ENCODE measurements at places on chromosomes 11 and 22.

GRCh38 chr22:49320714-49321476 is 506.8 kb downstream of the BRD1 start:
- no peak for DNase-seq

- no peak for DNase-seq
These were observed 62.1 kb downstream of the LRP5 start for GRCh38 chr11:68374531-68374930.

- no peak for DNase-seq
These were observed 3.3 kb downstream of the RGL4 start for GRCh38 chr22:23693979-23694680.

DNA sequence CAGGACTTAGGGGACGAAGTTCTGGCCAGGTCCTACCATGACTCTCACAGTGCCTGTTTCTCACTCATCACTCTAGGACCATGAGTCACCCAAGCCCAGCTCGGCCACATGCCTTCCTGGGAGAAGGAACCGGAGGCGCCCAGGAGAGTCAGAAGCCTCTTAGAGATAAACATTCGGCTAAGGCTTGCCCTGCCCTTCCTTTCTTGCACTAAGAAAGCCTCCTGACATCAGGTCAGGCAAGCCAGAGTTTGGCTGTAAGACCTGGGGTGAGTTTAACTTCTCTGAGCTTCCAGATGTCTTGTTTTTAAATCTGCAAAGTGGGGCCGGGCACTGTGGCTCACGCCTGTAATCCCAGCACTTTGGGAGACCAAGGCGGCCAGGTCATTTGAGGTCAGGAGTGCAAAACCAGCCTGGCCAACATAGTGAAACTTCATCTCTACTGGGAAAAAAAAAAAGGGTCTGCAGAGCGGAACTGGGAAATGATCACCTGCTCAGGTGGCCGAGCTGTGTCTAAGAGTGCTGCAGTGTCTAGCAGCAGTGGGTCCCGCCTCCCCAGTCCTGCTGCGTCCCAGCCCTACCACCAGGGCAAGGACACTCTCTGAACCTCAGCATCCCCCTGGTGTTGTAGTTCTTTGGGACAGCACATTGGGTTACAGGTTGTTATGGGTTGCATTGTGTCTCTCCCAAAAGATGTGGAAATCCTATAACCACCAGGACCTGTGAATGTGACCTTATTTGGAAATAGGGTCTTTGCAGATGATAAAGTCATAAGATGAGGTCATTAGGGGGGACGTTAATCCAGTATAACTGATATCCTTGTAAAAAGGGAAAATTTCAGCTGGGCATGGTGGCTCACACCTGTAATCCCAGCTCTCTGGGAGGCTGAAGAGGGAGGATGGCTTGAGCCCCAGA is 1.8 kb upstream of the CARS1 start:
- DNase-seq: no peak

- DNase-seq: no peak
These were observed 76.2 kb upstream of the TTLL12 start for GRCh38 chr22:43262990-43263644.

- no peak for DNase-seq
These were observed 24.8 kb downstream of the AMOTL1 start for GRCh38 chr11:94793002-94793401.

- no peak for DNase-seq
These were observed 63.0 kb downstream of the C11orf58 start for GRCh38 chr11:16801288-16801980.

DNA sequence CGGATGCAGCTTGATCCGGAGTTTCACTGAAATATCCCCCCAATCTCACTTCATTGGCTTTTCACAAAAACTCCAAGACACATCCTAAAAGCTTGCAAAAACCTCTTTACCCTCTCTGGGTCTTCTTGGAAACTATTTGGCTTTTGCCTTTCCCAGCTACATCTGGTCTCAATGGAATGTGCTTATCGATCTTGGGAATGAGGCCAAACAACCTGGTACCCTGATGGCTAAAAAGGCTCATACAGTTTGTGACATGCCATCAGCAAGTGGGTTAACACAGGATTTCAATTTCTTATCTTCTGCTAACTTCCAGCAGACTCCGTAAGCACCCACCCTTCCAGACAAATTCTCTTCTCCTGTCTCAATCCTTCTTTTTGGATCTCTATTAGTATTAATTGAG is 45.9 kb upstream of the TEAD1 start:
- DNase-seq: no peak

GRCh38 chr11:24311974-24312373 is 184.9 kb upstream of the LUZP2 start:
- no peak for DNase-seq

- DNase-seq: no peak
These were observed 200.3 kb downstream of the MSANTD4 start for GRCh38 chr11:105821781-105822180.

DNA sequence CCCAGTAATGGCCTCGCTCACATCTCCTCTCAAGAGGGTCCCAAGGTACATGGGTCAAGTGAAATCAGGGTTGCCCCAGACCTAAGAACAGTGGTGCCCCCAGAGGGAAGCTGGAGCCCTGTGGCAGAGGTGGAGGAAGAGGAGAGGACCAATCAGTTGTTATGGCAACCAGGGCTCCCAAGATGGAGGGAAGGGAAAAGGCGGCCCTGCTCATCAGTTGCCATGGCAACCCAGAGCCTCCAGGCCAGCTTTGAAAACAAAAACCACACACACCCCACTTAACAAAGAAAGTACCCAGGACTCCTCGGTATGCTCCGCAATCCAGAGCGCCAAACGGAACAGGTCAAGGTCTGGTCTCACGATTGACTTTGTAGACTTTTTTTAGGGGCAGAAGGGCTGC is 53.5 kb upstream of the SLC35C1 start:
- no peak for DNase-seq

DNA sequence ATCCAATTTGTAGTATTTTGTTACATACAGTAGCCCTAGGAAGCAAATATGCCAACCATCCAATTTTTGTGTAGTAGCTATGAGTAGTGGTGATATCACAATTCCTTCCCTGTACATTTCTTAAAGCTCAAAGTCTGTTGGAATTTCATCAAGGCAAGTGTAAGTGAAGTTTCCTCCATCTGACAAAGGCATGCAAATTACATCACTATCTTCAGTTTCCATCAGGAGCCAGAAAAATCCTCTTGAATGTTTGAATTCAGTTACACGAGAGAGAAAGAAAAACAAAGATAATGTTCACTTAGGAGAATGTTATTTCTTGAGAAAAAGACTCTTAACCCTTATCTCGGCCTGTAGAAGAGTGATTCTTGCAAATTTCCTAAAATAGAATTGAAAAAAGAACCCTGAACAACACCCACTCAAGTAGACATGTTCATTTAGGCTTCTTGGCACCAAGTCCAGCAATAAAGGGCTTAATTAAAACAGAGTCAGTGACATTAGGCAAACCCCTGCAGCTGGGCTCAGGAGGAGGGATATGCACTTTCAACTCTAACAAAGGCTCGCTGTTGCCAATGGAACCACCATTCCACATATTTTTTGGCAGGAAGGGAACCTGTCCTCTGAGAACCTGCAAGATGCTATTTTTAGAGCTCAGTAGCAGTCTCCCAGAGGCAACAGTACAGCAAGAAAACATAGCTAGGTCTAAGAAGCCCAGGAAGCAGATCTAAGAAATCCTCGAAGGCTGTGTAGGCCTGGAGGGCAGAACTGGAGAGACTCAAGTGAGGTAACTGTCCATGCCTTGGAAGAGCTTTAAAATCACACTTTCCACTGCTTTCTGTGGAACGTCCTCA is 144.6 kb downstream of the CCDC81 start:
- DNase-seq: no peak

DNA sequence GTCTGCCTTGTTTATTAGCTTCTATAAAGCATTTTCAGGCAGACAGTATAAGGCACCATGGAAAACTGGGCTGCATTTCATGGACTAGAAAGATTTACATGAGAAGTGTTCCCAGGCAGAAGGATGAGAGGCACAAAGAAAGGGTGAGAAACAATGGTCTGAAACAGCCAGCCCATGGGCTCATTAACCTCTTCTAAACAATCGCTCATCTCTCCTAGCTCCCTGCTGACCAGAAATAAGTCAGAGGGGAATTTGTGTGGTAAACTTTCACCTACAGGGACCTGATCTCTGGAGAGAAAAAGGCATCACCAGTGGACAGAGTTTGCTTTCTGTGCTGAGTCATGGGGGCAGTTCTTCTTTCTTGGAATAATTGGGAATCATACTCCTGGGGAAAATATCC is 51.8 kb upstream of the KIRREL3 start:
- DNase-seq: no peak
